Osteocyte (in vitro differentiated cells): ENCODE measurements at places on chromosomes 6 and 20. TPM values are rescaled to one million over a fixed set of nuclear protein-coding genes. Genes with fewer than 3 reads are reported as not detected.

The SLC22A7 gene
- total RNA-seq: not detected in 2 replicates

GRCh38 chr6:138278326-138278725, 60.0 kb upstream of the PBOV1 start:
- peak; percentile 80 for DNase-seq

DNA sequence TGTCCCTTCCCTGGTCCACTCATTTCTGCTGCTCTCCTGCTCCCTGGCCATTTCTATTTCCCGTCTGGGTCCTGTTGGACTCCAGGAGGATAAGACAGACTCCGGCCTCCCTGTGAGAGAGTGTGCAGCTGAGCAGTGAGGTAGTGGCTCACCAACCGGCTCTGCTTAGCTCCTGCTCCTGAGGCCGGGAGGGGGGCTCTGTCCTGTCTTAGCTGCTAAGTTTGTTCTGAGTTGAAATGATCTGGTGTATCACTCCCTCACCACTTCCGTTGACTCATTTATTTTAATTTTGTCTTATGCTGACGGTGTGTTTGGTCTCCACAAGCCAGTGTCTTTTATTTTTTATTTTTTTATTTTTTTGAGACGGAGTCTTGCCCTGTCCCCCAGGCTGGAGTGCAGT, 148.5 kb upstream of the PDE10A start:
- DNase-seq: peak; percentile 46

The PRPH2 gene
- not detected in 2 replicates for total RNA-seq

DNA sequence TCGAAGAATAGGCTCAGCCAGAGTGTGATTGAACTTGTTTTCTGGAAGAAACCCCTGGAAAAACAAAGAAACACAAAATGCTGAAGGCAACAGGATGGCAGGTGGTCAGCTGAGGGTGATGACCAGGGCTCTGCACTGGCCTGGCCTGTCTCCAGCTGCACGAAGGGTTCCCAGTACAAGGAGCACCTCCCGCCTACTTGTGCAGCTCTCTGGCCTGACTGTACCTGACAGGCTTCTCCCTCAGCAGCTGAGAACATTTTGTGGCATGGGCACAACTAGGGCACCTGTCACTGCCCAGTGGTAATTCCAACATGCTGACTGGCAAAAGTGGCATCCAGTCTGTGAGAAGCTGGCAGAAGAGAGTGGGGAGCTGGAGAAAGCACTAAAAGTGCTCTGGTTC, 38.8 kb upstream of the EMILIN3 start:
- no peak for DNase-seq

GRCh38 chr6:45488269-45488668, 110.5 kb upstream of the SUPT3H start:
- DNase-seq: no peak

DNA sequence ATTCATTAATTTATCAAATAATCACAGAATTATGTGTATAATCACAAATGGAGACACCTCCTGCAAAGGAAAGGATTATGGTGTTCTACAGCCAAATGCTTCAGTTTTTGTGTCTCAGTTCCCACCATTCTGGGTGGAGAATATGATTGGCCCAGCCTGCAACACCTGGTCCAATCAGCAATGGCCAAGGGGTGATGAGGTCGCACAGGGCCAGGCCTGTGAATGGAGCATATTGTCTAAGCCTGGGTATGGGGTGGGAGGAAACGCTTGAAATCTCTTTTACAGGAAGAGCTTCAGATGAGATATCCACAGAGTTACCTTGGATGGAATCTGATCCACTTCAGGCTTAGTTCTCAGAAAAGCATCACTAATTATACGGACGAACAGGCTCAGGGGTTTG, 271.6 kb downstream of the DHX35 start:
- no peak for DNase-seq

DNA sequence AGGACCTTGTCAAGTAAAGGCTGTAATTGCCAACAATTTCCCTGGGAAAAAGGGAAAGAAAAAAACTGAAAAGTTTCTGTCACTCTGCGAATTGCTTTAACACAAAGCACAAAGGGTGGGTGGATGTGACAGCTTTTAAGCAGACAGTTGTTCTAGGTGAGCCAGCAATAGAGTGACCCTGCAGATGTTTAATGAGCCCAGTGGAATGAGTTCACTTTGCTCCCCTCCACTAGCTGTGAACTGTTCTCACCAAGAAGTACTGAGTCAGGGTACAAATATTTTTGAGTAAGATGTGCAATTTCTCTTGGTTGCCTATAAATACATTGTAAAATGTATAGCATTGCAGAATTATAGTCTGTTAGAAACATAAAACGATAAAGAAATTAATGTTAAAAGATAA, 26.2 kb upstream of the LRRC1 start:
- DNase-seq: no peak

The RIPPLY2 gene
- total RNA-seq: not detected in 2 replicates

- DNase-seq: no peak
Observed at GRCh38 chr20:47262008-47262364, 94.5 kb downstream of the ZMYND8 start.

GRCh38 chr6:10968776-10969175, 75.3 kb downstream of the ELOVL2 start:
- DNase-seq: no peak

GRCh38 chr6:97048771-97049170, 124.2 kb downstream of the KLHL32 start:
- DNase-seq: no peak
